Mucosa of gallbladder (tissue), 1 donor: ENCODE measurements at places on chromosomes 7 and 10. TPM values are rescaled to one million over a fixed set of nuclear protein-coding genes. Genes with fewer than 3 reads are reported as not detected.

Gene TLX1
- not detected for total RNA-seq

Gene OR9A2
- not detected for total RNA-seq

Gene LIPN
- not detected for total RNA-seq

Gene VWDE
- 1.7 TPM for total RNA-seq

Gene CCL24
- total RNA-seq: 0.92 TPM

Gene SLIT1
- 0.40 TPM for total RNA-seq

Gene RBP3
- total RNA-seq: not detected
